ENCODE measurements at places on chromosomes 12 and 14.
A peak's percentile ranks its signal among the peaks of the same experiment; 100 is the strongest.

DNA sequence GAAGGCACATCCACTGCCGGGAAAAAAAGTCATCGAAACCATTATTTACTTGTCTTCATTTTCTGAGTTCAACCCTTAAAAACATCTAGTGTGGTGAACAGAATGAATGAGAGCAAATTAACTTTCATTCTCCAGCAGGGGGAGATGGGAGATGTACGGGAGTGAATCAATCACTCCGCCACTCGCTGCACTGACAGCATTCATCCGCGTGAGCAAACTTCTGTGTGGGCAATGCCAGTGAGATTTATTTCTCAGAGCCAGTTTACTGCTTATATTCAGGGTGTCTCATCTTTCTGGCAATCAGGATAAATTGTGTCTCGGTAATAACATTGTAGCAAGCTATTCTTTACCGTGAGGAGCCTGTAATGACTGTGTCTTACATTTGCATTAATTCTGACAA, 463.6 kb upstream of the MIS18BP1 start:
- DNase-seq: no peak

- DNase-seq: no peak
These were observed 991.2 kb downstream of the VRK1 start for GRCh38 chr14:97788364-97788763.

DNA sequence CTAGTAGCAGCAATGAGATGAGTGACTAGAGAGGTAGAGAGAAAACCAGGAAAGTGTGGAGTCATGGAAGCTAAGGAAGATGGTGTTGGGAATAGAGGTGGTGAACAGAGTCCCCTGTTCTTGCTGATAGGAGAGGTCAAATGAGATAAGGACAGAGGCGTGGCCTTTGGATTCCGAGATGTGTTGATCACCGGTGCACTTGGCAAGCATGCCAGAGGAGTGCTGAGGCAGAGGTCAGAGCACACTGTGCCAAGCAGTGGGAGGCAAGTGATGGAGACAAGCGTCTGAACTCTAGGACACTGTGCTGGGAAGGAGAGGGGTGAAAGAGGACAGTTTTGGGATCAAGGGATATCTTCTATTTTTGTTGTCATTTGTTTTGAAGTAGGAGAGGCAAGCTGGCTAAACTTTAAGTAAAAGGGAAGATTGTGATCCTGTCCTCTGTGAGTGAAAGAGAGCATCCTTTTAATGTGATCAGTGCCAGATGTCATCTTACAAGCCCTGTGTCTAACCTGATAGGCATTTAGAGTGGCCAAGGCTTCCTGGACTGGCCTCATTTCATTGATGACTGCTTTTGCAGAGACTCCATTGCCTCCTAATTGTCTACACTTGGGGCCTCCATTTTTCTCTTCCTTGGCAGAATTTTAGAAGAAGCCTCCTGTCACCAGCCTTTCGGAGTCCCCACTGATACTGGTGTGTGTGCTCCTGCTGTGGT, 336.4 kb downstream of the CACNA1C start:
- no peak for DNase-seq

DNA sequence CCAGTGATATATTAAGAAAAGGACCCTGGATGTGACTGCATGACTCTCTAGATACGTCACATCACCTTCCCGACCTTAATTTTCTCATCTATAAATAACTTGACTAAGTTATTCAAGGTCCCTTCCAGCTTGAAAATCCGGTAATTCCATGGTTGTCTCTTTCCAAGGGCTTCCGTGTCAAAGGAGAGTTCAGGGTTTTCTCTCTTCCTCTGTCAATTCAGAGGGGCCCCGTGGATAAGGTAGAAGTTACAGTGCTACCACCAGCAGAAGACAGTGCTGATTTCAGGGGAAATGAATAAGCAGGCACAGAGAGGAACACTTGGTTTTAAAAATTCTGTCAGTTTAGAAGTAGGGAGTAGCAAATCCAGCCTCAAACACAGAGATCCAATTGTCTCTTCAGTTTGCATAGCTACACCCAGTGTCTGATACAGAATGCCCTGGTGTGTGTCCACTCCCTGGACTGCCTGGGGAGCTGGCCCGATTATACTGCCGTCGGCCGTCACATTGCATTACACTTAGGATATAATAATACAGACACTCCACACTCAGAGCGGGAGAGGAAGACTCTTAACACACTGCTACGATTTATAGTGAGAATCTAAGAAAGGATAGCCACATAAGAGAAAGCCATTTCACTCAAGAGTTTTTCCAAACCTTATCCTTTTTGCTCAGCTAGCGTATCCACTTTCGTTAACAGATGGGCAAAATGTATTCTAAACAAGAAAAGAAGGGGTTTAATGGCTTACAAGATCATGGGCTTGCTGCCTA, 54.7 kb upstream of the GTF2A1 start:
- DNase-seq: no peak

- DNase-seq: peak; percentile 45
These were observed 56.4 kb upstream of the PIWIL1 start for GRCh38 chr12:130281153-130281799.

GRCh38 chr12:114976959-114977358, 293.0 kb upstream of the TBX3 start:
- no peak for DNase-seq

- no peak for DNase-seq
These were observed 195.5 kb downstream of the PAX9 start for GRCh38 chr14:36857136-36857535.

DNA sequence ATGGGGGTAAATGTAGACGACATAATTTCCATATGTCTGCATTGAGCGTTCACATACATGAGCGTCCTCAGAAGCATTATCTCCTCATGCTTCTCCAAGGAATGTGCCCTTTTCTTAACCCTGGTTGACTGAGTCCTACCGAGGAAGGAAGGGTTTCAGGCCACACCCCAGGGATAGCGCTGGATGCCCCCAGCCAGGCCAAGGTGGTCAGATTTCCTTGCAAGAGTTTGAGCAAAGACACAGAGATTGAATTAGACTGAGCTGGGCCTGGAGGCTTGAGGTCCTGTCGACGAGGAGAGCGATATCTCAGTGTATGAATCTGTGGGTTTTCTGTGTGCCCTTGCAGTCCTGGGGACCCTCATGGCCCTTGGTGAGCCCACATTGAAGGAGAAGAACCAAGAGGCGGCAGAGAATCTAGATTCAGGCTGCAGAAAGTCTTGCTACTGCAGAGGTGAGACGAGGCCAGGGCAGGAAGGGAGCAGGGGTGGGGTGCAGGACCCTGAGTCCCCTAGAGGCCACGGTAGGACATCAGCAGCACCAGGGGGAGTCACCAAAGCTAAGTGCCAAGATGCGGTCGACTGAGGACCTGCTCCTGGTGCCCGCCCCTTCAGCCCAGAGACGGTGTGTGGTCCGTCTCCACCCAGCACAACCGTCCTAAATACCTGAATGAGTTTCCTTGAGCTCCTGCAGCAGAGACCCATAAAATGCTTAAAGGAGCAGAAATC, 94.7 kb upstream of the DIO3 start:
- DNase-seq: no peak

DNA sequence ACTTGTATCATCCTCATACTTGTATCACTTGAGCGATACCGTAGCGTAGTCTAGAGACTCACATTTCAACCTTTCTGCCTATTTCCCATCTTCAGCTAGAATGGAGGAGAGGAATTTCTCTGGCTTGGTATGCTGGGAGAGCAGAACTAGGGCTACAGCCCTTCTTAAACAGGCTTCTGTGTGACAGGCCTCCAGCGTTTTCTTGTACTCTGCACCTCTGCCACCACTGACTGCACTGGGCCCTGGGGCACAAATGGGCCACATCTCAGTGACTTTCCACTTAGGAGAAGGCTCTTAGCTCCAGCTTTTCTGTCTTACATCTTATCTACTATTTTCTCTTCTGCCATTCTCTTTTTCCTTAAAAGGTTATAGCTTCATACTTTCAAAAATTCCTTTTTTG, 26.8 kb downstream of the HCFC2 start:
- no peak for DNase-seq

DNA sequence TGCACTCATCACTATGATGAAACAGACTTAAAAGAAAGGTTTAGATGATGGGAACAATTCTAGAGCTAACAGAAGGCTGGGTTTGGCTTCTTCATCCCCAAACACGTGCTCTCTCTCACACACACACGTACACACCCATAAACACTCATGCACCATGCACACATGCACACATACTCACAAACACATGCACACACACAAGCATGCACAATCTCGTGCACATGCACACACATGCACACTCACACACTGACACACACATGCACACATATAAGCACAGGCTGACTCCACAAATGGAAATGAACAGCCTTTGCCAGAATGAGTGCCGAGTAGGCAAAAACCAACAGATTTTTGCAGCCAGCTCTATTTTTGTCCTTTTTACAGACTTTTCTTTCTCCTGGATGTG, 1571.6 kb downstream of the AACS start:
- DNase-seq: no peak

DNA sequence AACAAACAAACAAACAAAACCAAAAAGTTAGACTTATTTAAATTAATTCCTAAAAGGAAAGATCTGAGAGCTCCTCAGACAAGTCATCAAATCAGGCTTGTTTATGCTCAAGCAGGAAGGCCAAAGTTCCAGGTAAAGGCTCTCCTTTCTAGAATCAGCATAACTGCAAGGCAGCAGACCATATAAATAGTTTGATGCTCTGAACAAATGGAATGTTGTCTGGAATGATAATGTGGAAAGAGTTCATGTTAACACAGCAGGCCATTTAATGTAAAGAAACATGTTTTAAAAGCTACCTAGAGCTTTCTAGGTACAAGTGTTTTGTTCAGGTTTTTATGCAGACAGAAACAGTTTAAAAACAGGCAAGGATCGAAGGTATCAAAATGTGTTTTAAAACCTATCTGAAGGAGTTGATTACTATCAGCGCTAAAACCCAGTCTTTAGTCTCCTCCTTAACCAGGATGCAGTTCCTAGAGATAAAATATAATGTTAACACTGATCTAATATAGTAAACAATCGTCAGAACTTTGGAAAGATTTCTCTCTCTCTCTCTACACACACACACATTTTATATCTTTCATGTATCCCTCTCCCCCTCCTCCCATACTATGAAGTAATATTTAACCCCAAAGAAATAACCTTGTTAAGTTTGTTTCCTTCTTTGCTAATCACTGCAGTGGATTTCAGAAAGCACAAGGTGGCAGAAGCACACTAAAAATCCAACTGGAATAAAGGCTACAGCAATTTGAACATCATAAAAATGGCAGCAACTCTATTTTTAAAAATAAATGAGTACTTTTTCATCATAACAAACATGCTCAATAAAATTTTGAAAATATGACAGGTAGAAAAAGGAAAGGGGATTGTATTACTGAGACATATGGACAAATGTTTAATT, 135.5 kb downstream of the PAWR start:
- peak; percentile 45 for DNase-seq

DNA sequence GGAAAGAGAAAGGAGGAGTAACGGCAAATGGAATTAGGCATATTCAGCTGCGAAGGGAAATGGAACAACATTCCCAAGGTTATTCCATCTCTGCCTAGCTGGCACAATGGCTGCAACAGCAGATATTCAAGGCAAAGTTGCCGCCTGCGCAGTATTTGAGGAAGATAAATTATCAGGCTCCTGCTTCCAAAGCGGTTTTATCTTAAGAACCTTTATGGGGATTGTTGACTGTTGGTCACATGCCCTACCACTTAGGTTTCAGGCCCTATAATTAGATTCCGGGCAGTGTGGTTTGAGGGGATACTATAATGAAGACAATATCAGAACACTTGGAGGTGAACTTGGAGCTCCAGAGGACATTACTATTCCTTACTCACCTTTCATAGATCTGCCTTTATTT, 99.7 kb downstream of the FGD4 start:
- no peak for DNase-seq

DNA sequence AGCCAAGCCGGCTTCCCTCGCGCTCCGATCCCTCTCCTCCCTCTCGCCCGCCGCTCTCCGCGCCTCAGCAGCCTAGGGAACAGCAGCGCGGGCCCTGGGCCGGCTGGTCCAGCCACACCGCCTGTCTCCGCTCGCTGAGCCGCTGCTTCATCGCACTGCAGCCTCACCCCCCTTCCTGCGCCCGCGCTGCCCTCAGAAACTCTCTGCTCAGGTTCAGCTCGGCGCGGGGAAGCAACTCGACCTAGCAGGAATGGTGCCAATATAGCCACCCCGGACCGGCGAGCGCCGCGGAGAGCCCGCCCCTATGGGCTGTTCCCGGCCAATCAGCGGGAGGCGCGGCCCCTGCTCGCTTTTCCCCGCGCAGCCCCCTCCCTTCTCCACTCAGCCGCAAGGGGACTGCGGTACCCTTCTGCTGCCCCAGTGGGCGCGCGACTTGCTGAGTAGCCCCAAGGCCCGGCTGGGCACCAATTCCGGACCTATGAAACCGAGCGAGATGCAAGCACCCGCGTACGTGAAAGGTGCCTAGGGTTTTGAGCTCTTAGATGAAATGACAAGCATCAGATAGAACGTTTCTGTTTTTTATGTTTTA, at the start of gene ADAMTS20:
Gene ADAMTS20 (minus strand): TSS at position 233 of the 589 bp plus-strand sequence. CDS start 282 bp downstream, outside the sequence.
- peak; percentile 7 for DNase-seq

DNA sequence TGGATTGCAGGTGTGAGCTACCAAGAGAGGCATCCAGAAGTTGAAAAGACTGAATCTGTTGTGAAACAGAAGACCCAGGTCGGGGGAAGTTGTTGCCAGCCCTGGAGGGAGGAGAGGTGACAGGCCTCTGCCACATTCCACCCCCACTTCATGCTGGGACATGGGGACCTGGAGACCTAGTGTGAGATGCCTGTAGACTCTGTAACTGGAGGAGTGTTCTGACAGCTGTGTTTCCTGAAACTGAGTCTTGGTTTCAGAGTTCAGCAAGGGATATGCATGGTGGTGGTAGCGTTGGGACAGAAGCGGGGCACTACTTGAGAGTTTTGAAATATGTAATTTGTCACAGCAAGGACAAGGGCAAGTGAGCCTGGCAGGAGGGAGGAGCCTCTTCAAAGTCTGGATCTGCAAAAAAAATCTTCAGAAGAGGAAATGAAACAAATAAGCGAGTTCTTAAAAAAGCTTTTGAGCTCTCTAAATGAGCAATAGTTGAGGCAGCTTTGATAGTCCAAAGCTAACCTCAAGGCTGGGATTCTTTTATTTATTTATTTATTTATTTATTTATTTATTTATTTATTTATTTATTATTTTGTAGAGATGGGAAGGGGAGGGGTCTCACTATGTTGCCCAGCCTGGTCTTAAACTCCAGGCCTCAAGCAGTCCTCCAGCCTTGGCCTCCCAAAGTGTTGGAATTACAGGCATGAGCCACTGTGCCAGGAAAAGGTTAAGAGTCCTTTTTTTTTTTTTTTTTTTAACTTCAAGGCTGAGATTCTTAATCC, 58.9 kb upstream of the EEA1 start:
- DNase-seq: peak; percentile 15

GRCh38 chr12:88433997-88434703, 146.1 kb downstream of the KITLG start:
- no peak for DNase-seq

DNA sequence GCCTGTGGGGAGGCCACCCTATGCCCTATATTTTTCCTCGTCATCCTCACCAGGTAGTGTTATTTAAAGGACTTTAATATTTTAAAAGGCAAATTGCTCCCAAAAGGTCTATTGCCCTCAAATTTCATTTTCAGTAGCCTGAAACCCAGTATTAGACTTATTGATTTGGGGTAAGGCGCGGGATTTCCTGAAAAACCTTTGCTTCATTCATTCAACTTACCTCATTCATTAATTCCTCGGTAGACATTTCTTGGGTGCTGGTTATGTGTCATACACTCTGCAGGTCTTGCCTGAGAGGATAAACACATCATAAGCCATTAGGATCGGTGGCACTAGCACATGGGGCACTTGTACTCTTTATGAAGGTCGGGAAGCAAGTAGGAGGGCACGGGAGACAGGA, 99.2 kb downstream of the ARF6 start:
- DNase-seq: no peak

GRCh38 chr14:94548999-94549985, 11.9 kb upstream of the SERPINA4 start:
- DNase-seq: peak; percentile 26

- DNase-seq: peak; percentile 70
These were observed 6.7 kb downstream of the CDKN1B start for GRCh38 chr12:12723681-12724420.
